ENCODE measurements at places on chromosomes 6 and 20. TPM values are rescaled to one million over a fixed set of nuclear protein-coding genes. Genes with fewer than 3 reads are reported as not detected.

DNA sequence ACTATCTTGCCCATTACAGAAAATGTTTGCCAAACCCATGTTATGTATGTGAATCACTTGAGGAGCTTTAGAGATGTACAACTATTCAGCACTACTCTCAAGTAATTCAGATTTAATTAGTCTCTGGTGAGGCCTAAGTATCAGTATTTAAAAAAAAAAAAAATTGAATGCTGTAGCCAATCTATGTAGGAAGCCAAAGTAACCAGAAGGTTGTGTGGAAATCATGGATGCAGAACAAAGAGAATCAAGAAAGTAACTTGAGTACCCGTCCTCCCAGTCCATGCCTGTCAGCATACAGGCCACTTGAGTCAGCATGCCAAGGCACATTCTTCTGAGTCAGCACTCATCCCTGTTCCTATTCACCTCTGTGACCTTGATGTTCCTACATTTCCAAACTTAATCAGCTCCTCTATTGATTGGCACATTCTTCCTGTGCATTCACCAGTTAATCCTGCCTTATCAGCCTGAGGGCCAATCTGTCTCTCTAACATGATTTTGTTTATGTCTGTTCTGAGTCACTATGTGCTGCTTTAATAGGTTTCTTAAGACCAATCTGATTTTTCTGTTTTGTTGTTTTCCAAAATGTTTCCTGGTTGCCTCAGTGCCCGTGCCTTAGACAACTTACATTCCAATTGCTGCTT, 165.6 kb downstream of the KCNQ5 start:
- H3K4me3 ChIP-seq, result no peak overlapping the region
- DNase-seq, result no peak
- H3K27me3 ChIP-seq, result no peaks in the 10 kb centered on the region
- no peaks in the 10 kb centered on the region for H3K36me3 ChIP-seq

DNA sequence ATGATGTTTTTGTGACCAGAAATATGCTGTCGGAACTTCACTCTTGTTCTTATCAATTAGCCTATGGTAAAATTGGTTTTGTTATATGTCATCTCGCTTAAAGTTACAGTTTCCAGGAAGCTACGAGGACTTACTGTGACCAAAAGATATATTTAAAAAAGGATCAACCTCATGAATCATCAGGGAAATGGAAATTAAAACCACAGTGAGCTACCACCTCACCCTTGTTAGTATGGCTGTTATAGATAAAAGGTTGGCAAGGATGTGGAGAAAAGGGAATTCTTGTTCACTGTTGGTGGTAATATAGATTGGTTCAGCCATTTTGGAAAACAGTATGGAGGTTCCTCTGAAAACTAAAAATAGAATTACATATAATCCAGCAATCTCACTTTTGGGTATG, 14.3 kb upstream of the INSM1 start:
- no peaks in the 10 kb centered on the region for H3K4me1 ChIP-seq
- H3K27ac ChIP-seq, result no peak overlapping the region
- H3K4me3 ChIP-seq, result no peak overlapping the region
- no peaks in the 10 kb centered on the region for H3K27me3 ChIP-seq
- no peaks in the 10 kb centered on the region for H3K36me3 ChIP-seq

- H3K4me3 ChIP-seq, result no peak overlapping the region
- no peaks in the 10 kb centered on the region for H3K27me3 ChIP-seq
- DNase-seq, result no peak
- H3K27ac ChIP-seq, result no peak overlapping the region
- H3K4me1 ChIP-seq, result no peaks in the 10 kb centered on the region
Observed at GRCh38 chr20:59576216-59576953, 28.0 kb upstream of the PHACTR3 start.

GRCh38 chr20:50259705-50260478, 69.3 kb downstream of the CEBPB start:
- H3K27me3 ChIP-seq, result no peaks in the 10 kb centered on the region
- no peak for DNase-seq
- H3K27ac ChIP-seq, result no peak overlapping the region
- H3K36me3 ChIP-seq, result no peaks in the 10 kb centered on the region

DNA sequence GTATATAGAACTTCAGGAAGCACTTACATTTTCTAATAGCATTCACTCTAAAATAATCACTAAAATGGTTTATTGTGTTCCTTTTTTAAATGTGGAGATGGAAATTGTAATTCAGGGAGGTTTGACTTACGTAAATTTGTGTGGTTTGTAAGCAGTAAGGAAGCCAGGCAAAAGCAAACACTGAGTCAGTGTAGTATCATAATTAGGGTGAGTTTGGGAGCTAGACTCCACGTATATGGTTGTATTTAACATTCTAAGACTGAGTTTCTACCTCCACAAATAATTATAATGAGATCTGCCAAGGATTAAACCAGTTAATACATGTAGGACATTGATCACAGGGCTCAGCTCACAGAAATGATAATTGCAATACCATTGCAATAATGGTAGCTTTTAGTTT, 425.5 kb downstream of the CBLN4 start:
- H3K27me3 ChIP-seq, result no peaks in the 10 kb centered on the region
- no peak for DNase-seq
- no peak overlapping the region for H3K4me3 ChIP-seq
- H3K4me1 ChIP-seq, result no peaks in the 10 kb centered on the region
- H3K27ac ChIP-seq, result no peak overlapping the region

The RHAG gene
- not detected for total RNA-seq

DNA sequence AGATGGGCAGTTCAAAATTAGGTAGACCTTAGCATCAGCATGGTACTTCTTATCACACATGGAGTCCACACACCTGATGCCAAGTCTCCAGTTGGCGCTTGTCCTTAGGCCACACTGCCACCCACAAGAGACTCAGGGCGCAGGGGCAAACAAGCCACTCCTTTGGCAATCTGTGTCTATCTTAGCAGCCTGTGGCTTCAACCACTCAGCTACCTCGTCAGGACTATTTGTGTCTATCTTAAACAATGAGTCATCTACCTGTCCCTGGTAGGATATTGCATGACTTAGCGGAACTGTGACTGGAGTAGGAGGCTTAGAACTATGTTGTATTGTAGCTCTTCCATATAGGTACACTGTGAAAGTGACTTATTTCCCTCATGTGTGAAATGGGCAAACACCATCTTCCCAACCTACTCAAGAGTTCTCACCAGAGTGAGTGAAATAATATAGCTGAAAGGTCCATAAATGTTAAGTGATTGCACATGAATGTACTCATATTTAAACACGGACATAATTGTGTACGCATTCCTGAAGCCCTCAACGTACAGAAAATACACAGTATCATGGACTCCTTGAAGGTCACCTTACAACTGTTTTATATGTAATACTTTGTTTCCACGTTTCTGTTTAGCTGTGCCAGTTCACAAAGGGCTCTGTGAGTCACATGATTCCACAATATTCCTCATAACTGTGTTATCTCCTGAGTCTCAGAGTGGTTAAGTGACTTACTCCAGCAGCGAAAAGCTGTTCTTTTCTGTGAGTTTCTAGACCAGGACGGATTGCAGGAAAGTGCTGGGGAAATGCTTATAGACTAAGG, 1.6 kb downstream of the TRIM27 start:
- no peaks in the 10 kb centered on the region for H3K27me3 ChIP-seq
- DNase-seq, result no peak
- peaks cover 34% of the 10 kb centered on the region for H3K4me1 ChIP-seq
- peak overlapping the region; percentile 86 for H3K27ac ChIP-seq

- H3K4me1 ChIP-seq, result no peaks in the 10 kb centered on the region
- DNase-seq, result no peak
- H3K4me3 ChIP-seq, result no peak overlapping the region
- H3K27me3 ChIP-seq, result no peaks in the 10 kb centered on the region
- no peak overlapping the region for H3K27ac ChIP-seq
- H3K36me3 ChIP-seq, result no peaks in the 10 kb centered on the region
Observed at GRCh38 chr6:56581296-56581925, 61.3 kb downstream of the DST start.

The FAM50B gene
- total RNA-seq, result 13.1 TPM

DNA sequence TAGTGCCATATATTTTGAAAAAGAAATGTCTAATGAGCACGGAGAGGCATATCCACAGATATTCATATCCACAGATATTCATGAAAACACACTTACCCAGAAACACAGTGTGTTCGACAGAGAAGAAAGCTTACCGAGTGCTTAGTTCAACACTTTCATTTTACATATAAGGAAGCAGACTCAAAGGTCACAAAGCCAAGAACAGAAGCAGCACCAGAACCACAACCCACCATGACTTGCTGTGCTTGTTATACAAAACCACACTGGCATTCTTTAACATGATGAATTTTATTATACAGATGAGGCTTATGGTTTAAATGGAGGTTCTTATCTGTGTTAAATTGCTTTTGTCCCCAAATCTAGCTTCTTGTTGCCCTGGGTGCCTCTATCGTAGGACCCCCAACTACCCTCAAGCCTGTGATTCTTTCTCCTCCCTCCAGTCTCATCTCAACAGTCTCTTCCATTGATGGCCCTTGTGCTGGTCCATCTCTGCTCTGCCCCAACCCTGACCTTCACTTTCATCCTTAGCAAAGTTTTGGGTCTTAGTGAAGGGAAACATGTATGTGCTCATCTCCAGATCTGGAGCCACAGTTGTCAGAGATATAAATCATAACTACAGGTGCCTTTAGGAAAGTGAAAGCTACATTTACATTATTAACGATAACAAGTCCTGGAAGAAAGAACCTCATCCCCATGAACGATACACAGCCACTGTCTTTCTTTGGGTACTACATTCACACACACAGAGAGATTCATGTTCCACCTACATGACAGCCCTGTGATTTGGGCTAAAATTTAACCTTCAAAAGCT, 40.0 kb downstream of the SF3B5 start:
- peak overlapping the region; percentile 66 for H3K27ac ChIP-seq
- H3K27me3 ChIP-seq, result no peaks in the 10 kb centered on the region
- DNase-seq, result peak; percentile 76

- DNase-seq, result no peak
- no peaks in the 10 kb centered on the region for H3K4me1 ChIP-seq
- H3K27me3 ChIP-seq, result no peaks in the 10 kb centered on the region
- no peak overlapping the region for H3K27ac ChIP-seq
- no peaks in the 10 kb centered on the region for H3K36me3 ChIP-seq
- no peak overlapping the region for H3K4me3 ChIP-seq
Observed at GRCh38 chr6:41161851-41162552, 914 bp downstream of the TREM2 start.

GRCh38 chr6:16533721-16534136, 227.5 kb downstream of the ATXN1 start:
- no peak for DNase-seq
- H3K36me3 ChIP-seq, result no peaks in the 10 kb centered on the region
- no peak overlapping the region for H3K4me3 ChIP-seq
- no peaks in the 10 kb centered on the region for H3K27me3 ChIP-seq

- H3K27me3 ChIP-seq, result no peaks in the 10 kb centered on the region
- no peak for DNase-seq
- no peaks in the 10 kb centered on the region for H3K4me1 ChIP-seq
Observed at GRCh38 chr6:160477901-160478300, 129.7 kb downstream of the SLC22A3 start.

DNA sequence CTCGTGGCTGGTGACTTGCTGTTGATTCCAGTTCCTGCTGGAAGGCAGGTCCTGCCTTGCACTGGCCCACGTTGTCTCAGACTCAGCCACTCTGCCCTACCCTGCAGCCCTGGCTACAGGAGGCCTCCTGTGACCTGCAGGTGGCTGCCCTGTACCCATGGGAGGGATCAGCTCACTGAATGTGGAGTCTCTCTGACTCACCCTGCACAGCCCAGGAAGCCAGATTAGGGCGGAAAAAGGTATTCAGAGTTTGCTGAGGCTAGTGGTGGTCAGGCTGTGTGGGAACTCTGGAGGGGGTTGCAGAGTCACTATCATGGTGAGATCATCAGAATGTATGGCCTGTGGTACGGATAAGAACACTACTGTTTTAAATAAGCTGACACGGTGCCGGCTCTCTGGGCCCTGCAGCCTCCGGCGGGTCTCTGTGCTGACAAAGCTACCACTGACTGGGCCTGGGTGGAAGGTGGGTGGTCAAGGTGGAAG, 24.7 kb upstream of the PYGB start:
- H3K36me3 ChIP-seq, result peaks cover 53% of the 10 kb centered on the region
- H3K27ac ChIP-seq, result no peak overlapping the region
- no peak for DNase-seq
- H3K4me1 ChIP-seq, result no peaks in the 10 kb centered on the region
- H3K4me3 ChIP-seq, result no peak overlapping the region

The PKIB gene
- 0.92 TPM for total RNA-seq

DNA sequence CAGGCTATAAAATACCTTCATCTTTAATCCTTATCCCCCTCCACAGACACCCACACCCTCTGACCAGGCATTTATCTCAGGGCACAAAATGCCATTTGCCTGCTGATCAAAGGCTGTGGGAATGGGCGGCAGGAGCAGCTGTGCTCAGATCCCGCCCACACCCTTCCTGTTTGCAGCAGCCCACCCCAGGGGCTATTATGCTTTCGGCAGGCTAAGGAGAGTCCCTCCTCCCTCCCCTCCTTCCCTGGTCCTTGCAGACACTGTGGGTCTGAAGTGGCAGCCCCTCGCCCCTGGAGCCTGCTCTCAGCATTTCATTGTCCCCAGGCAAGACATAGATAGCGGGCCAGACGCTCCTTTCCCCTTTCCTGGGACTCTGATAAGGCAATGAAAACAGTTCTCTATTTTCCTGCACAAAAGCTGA, 220.8 kb upstream of the HEY2 start:
- H3K27ac ChIP-seq, result no peak overlapping the region
- no peaks in the 10 kb centered on the region for H3K4me1 ChIP-seq
- no peak for DNase-seq
- no peaks in the 10 kb centered on the region for H3K36me3 ChIP-seq
- H3K4me3 ChIP-seq, result no peak overlapping the region

DNA sequence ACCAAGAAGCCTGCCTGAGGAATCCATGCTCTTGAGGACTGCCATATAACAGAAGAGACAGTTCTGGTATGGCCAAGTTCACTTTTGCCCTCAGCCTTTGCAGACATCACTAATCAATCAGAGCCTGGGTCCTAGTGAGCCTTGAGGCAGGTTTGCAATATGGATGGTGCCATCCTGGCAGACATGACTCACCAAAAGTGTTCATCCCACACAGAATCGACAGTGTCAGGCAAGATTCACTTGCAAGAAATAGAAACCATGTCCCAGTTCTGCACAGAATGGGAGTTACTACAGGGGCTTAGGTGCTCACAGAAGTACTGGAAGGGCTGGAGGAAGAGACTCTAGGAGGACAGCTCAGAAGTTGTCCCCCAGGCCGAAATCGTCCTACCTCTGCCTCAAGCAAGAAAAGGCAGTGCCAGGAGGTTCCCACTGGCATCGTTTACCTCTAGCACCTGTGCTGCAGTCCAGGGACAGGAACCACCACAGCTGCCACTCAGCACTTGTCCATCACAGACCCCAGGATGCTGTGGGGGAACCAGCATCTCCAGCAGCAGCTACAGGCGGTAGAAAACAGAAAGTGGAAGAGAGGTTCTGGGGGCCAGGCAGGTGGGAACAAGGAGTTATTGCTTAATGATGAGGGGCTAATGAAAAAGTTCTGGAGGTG, 42.6 kb upstream of the PHACTR3 start:
- H3K4me1 ChIP-seq, result no peaks in the 10 kb centered on the region
- DNase-seq, result no peak
- no peak overlapping the region for H3K4me3 ChIP-seq
- H3K27me3 ChIP-seq, result no peaks in the 10 kb centered on the region
- H3K27ac ChIP-seq, result no peak overlapping the region
- no peaks in the 10 kb centered on the region for H3K36me3 ChIP-seq

Data from naive thymus-derived CD4-positive, alpha-beta T cell (primary cell).